ENCODE measurements at places on chromosomes 11 and 22.
A peak's percentile ranks its signal among the peaks of the same experiment; 100 is the strongest.

GRCh38 chr11:46393231-46393616 lies 1.6 kb upstream of the CHRM4 start:
- no peak for DNase-seq

- no peak for DNase-seq
Observed at GRCh38 chr22:28989484-28989883, 72.1 kb downstream of the C22orf31 start.

- no peak for DNase-seq
Observed at GRCh38 chr11:21534288-21534687, 658.6 kb upstream of the ANO5 start.

DNA sequence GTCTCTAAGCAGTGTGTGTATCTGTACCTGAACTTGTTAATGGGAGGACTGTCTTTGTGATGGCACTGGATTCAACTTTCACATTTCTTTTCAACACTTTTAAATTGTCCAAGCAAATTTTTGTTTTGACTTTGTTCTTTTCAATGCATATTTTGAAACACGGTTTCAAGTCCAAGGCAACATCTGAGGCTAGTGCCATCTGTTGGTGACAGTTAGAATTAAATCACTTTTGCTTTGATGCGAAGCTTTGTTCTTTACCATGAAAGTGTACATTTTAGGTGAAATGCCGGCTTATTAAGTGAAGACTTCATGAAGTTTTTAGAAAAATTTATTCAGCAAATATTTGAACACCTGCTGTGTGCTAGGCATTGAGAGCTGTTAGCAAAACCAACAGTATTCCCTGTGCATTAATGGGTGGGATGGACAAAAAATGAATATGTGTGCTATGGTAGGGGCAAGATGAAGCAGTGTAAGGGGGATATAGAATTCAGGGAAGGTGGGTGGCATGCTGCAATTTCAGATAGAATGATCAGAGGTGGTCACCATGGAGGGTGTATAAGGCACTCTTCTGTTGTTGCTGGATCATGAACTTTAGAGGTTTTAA lies 70.2 kb downstream of the DDX10 start:
- DNase-seq, result no peak

- no peak for DNase-seq
Observed at GRCh38 chr22:23752090-23752691, 1.3 kb upstream of the ZNF70 start.

- peak; percentile 35 for DNase-seq
Observed at GRCh38 chr22:18024276-18024939, at the start of gene MICAL3. Gene MICAL3 (minus strand): TSS chr22:18024561. CDS start chr22:17906812, 117,749 bp downstream.

GRCh38 chr11:31387379-31387778 lies 17.7 kb downstream of the DNAJC24 start:
- no peak for DNase-seq

GRCh38 chr11:65537620-65538231 lies 12.8 kb downstream of the SCYL1 start:
- DNase-seq, result no peak

- DNase-seq, result no peak
Observed at GRCh38 chr11:56509439-56509838, 18.3 kb upstream of the OR5M8 start.

DNA sequence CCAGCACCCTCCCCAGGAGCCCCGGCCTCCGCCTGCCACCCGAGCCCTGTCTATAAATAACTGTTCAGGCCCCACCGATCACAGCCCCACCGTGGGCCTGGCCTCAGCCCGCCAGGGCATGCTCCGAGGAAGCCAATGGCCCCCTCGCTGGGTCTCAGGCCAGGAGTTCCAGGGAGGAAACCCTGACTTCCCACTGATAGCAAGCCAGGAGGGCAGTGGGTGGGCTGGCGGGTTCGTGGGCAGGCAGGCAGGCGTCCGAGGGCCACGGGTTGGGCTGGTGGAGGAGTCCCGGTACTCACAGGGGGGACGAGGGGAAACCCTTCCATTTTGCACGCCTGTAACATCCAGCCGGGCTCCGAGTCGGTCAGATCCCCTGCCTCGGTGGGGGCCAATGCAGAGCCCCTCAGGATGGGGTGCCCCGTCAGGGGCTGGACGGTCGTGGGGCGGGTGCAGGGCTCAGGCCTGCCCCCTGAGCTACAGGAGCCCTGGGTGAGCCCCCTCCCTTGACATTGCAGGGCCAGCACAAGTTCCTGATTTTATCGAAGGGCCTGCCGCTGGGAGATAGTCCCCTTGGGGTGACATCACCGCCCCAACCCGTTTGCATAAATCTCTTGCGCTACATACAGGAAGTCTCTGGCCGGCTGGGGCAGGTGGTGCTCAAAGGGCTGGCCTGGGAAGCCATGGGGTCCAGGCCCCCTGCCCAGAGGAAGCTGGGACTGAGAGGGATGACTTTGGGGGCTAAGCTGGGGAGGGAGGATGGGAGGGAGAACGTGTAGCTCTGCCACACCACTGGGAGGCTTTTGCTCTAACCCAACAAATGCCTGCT lies at the start of gene SPI1:
Gene SPI1, minus strand, starts transcription at position 538 of the 826 bp plus-strand sequence. Its CDS starts 194 bp downstream, at position 344.
- no peak for DNase-seq

DNA sequence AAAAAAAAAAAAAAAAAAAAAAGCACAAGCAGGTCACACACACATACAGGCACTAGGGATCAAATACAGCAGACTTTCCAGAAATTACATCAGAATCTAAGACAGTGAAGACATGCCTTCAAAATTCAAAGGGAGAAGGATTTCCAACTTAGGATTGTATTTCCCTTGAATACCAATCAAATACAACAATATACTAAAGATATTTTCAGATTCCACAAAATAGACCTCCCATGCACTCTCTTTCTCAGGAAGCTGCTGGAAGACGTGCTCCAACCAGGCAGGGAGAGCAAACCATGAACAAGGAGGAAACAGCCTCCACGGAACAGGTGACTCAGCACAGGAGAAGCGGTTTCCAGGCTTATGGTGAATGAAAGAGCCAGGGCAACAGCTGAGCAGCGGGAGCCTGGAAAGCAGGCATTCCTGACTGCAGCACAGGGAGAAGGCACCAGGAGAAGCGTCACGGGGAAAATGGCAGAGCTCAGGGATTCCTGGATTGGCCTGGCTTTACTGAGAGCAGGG lies 32.0 kb downstream of the TMEM184B start:
- DNase-seq, result no peak

- DNase-seq, result no peak
Observed at GRCh38 chr11:2826679-2827056, 58.9 kb downstream of the CDKN1C start.

DNA sequence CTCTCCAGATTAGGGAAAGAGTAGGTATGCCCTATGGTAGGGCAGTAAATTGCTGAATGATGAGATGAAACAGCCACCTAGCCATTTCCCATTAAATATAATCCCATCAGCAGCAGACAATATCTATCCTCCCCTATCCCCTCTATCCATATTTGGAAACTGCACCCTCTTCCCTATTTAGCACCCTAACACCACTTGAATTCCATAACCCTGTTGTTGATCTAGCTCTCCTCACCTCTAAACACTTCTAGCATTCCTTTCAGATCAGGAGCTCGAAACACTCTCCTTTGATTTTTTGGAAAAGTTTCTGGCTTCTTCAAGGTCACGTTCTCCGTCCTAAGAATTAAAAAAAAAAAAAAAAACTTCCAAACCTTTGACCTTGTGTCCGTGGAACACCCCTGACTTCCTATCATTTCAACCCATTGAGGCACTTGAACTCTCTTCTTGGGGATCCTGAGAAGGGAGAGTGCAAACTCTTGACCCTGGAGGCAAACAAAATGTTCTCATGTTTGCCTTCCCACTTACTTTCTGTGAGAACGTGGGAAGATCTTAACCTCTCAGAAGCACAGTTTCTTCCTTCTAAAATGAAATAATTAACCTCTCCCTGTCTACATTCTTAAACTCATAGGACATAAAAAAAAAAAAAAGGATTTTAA lies 19.0 kb downstream of the TRIM5 start:
- no peak for DNase-seq

DNA sequence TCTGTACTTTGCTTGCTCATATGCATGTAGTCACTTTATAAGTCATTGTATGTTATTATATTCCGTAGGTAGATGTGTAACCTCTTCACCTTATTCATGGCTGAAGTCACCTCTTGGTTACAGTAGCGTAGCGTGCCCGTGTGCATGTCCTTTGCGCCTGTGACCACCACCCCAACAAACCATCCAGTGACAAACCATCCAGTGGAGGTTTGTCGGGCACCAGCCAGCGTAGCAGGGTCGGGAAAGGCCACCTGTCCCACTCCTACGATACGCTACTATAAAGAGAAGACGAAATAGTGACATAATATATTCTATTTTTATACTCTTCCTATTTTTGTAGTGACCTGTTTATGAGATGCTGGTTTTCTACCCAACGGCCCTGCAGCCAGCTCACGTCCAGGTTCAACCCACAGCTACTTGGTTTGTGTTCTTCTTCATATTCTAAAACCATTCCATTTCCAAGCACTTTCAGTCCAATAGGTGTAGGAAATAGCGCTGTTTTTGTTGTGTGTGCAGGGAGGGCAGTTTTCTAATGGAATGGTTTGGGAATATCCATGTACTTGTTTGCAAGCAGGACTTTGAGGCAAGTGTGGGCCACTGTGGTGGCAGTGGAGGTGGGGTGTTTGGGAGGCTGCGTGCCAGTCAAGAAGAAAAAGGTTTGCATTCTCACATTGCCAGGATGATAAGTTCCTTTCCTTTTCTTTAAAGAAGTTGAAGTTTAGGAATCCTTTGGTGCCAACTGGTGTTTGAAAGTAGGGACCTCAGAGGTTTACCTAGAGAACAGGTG lies 11.1 kb downstream of the CCND1 start:
- no peak for DNase-seq

- DNase-seq, result no peak
Observed at GRCh38 chr11:57513452-57513795, 2.1 kb downstream of the SLC43A1 start.

- DNase-seq, result no peak
Observed at GRCh38 chr11:27812341-27812740, 112.1 kb upstream of the BDNF start.

- DNase-seq, result no peak
Observed at GRCh38 chr11:29321293-29322132, 695.3 kb downstream of the KCNA4 start.

GRCh38 chr11:34727228-34727737 lies 106.4 kb downstream of the EHF start:
- DNase-seq, result no peak

- DNase-seq, result no peak
Observed at GRCh38 chr22:29563652-29564460, 10.3 kb upstream of the THOC5 start.

DNA sequence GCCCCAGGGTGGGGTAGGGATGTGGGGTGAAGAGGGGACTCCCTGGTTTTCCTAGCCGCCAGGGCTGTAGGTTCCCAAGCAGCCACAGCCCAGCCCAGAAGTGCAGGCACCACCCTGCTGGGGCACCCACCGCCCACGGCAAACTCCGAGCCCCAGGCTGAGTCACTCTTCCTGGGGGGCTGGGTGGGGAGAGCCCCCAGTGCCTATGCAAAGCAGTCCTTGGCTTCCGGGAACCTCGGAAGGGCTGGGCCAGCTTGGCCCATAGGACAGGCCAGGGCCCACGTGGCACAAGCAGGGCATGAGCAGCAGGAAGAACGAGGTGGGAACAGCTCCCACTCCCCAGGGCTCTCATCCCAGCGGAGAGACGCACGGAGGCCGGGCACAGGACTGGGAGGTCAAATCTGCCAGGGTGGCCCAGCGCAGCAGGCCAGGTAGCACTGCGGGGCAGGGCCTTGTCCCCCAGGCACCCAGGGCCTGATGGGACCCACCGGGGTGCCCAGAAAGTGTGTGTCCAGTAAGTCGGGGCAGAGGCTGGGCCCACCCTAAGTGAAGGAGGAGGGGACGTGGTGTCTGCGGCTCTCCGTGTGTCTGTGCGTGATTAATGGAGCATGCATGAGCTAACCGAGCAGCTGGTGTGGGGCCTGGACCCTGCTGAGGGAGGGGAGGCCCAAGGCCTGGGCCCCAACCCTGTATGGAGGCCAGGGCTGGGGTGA lies 4.6 kb upstream of the IL17REL start:
- peak; percentile 62 for DNase-seq

- no peak for DNase-seq
Observed at GRCh38 chr11:71252269-71252769, at the start of gene SHANK2. Gene SHANK2 (minus strand): TSS chr11:71252577. CDS start chr11:71147326, 105,251 bp downstream.

DNA sequence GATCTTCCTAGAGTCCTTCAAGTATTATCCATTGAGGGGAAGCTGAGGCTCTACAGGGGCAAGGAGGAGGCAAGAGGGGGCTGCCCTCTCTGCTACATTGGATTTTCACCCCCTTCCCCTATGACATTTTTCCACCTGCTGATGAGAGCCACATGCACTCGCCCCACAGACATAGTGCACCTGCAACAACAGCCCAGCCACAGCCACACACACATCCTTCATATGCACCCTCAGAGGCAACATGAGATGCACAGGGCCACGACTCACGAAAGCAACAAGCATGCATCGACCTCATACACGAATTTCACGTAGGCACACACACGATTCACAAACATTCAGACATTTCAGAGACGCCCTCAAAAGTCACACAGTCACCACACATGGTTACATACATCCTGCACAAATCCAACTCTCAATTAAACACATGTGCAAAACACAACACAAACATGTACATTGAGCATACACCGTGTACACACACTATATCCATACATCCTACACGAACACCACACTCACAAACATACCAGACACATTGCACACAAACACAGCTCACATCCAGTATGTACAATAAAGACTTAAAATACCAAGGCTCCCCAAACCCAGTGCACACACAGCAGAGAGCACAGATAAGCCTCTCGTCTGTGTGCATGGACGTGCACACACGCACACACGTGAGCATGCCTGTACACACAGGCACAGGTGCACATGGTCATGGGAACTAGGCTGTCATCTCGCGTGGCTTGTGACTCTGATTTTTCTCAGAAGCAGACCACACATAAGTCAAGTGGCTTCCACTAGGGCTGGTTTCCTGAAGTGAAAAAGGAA lies 6.3 kb upstream of the LRRC32 start:
- DNase-seq, result no peak

- DNase-seq, result no peak
Observed at GRCh38 chr22:26888887-26889286, 231.5 kb downstream of the MIAT start.

DNA sequence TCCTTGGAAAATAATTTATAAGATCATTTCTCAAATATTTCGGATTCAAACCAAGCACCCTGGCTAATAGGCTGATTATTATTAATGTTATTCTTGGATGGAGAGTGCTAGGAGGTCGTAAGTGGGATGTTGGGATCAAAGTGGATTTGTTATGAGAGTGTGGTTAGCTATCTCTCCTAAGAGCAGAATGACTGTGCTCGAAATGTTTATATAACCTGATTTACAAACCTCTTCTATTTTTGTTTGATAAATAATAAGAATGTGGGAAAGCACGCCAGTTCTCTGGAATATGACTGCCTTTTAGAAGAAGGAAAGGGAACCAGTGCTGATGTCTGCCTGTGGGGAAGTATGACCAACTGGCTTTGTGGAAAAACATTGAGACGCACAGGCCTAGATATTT lies 527.5 kb downstream of the NTM start:
- no peak for DNase-seq

GRCh38 chr11:33893711-33894397 lies 2.0 kb upstream of the LMO2 start:
- DNase-seq, result peak; percentile 49

GRCh38 chr11:111969344-111969743 lies 32.2 kb downstream of the DIXDC1 start:
- DNase-seq, result no peak

- DNase-seq, result no peak
Observed at GRCh38 chr22:36226189-36226588, 13.1 kb downstream of the APOL2 start.
